ENCODE measurements at places on chromosomes 12 and 14.

DNA sequence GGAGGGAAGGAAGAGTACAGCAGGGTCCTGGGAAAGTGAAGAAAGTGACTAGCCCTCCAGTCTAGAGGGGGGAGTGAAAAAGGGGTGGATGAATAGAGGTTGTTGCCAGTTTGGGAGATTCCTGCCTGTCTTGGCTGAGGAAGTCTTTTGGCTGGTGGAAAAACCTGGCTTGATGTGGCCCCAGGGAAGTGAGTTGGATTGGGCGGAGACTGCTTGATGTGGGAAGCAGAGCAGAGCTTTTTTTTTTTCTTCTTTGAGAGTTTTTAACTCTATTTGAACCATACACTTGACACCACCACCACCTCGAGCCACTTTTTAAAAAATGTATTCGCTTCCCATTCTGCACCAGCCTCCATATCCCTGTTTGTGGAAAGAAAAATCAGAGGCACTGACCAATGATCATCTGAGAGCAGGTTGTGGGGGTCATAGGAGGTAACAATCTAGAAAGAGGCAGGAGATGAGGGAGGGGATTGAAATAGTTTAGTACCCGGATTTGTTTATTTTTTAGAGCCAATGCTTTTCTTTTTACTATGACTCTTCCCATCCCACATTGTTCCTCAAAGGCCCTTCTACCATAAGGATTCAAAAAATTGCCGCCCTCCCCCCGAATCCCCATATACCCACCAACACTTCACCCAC, 690 bp upstream of the DTX3 start:
- ATAC-seq, result peak; percentile 15

DNA sequence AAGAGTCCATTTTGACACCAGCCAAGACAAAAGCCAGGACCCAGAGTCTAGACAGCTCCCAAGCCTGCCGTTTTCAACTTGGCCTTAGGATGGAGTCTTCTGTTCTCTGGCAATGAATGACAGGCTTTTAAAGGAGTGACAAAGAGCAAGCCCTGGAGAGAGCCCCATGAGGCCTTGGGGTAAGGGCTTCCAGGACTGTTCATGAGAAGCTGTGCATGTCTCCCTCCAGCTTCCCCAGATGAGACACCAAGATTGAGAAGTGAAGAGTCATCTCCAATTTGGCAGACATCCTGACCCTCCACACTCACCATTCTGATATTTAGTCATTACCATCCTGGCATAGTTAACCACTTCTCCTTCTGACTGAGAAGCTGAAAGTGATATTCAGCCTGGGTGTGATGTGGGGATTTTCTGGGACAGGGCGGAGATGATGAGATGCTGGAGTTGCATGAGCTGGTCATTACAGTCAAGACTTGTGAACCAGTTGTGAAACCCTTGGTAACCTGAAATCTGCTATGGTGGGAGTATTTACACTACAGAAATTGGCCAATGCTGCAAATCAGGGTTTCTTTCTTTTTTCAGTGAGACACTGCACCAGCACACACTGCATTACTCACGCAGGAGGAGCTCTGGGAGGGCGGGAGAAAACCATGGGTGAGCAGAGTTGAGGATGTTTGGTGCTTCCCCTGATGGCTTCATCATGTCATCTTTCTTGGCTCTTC, 77.8 kb downstream of the VCPKMT start:
- no peak for ATAC-seq

GRCh38 chr14:22036541-22037239, 363.1 kb upstream of the OR4E1 start:
- ATAC-seq, result no peak

- no peak for ATAC-seq
Observed at GRCh38 chr12:92045852-92046251, 99.8 kb downstream of the BTG1 start.

DNA sequence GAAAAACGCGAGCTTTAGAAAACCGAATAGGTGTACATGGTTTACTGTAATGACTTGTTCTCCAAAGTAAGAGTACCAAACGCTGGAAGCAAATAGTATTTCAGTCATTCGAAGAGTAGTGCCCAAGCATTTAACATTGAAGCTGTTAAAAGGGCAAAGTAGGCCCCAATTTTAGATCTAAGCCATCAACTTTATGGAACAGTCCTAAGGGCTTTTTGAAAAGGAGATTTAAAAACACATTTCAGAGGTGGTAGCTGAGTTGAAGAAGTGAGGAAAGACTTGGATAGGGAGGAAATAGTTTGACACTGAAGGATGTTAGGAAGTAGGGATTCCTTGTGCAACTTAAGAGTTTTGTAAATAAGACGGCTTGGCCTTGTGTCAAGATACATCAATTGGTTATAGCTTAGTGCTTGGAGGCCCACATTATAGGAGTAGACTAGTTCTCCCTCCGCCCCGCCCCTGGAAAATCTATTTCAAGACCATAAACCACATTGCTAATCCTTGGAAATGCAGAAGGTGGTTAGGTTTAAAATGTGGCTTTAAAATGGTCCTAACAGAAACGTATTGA, 783 bp upstream of the TUBA1B start:
- ATAC-seq, result no peak

- no peak for ATAC-seq
Observed at GRCh38 chr12:3083241-3083920, 6.2 kb downstream of the TSPAN9 start.

DNA sequence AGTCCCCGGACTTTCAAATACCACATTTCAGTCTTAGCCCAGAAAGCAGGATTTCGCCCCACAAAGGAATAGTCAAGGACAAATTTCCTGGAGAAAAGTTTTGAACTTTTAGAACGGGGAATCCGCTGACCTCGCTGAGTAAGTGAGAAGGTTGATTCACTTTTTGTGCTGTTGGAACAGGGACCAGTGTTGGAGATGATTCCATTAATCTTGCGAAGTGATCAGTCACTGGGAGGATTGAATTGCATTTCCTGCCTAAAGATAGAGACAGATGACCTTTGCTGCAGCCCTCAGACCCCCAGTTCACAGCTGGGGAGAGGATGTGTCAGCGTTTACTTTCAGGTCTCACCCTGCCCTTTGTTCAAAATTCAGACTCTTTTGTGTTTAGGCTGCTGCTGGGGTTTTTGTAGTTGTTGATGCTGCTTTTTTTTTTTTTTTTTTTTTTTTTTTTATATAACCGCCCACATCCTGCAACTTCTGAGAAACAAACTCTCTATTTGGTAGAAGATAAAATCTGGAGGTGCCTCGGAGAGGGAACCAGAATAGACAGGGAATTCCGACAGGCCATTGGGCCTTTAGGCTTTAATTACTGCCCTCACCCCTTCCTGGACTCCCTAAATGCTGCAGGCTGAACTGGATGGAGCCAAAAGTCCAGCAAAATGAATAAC, 9.8 kb upstream of the KDM2B start:
- peak; percentile 68 for ATAC-seq

- no peak for ATAC-seq
Observed at GRCh38 chr12:48442179-48442847, 30.0 kb upstream of the ANP32D start.

GRCh38 chr12:89319122-89319521, 33.2 kb downstream of the DUSP6 start:
- peak; percentile 56 for ATAC-seq

- peak; percentile 38 for ATAC-seq
Observed at GRCh38 chr12:54075974-54076373, 22.3 kb downstream of the HOXC4 start.

DNA sequence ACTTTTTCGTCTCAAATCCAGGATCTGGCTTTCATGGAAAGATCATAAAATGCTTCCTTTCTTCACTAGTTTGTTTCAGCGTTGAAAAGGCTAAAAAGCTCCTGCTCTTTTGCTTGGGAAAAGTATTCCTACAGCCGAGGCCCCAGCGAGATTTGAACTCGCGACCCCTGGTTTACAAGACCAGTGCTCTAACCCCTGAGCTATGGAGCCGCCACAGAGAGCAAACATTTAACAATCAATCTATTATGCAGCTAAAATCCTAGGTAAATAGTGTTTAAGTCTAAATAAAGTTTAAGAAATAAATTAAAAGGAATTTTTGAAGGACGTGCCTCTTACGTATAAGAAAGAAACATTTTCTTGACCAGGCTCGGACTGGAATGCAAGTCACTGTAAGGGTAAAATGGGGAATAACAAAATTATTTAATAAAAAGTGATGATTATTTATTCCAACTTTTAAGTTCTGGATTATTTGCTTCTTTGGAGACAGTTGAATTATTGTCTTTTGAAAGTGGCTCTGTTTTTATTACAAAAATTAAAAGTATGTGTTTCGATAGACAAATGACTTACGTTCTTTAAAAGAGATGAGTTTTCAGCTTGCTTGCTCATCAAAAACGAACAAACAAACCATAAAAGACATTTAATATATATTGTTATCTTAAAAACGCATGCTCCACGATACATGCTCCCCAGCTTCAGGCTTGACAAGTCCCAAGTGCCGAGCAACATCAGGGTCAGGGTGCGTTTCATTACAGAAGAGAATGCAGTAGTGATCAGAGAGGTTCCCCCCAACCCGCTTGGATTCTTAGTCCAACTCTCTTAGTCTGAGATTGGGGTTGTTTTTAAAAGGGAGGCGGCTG, 10.2 kb downstream of the OR6S1 start:
- ATAC-seq, result peak; percentile 38

GRCh38 chr14:22536853-22537338, 52.1 kb downstream of the DAD1 start:
- peak; percentile 100 for ATAC-seq

DNA sequence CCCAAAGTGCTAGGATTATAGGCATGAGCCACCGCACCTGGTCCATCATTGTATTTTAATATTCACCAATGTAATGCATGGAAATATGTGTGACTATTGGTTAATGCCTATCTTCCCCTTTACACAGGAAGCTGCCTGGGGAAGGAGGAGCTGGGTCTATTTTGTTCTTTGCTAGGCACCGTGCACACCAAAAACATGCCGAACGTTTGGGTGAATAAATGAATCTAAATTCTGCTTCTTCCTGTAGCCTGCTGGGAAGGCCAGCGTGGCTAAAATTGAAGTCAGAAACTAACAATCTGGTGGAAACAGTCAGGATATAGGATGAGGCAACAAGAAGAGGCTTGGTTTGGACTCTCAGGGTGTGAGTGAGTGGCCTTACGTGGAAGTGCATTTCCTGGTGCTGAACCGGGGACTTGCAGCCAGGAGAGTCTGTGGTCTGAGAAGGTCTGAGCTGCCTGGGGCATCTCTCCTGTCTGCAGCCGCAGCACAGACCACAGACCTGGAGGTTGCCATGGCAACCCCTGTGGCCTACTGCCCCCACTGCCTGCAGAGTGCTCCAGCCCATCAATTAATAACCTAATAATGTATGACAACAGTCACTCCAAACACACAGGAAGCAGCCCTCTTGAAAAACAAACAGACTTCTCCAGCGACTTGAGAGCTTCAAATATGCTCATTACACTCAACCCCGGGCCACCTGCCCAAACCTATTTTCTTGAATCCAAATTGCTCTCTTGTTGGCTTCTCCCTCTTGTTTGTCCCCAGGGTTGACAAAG, 5.5 kb upstream of the GPR68 start:
- peak; percentile 75 for ATAC-seq

GRCh38 chr12:91889059-91889458, 256.6 kb downstream of the BTG1 start:
- no peak for ATAC-seq

All from motor neuron (in vitro differentiated cells).